Pancreas (tissue), 10 donors: ENCODE measurements at places on chromosomes 4 and X. TPM values are rescaled to one million over a fixed set of nuclear protein-coding genes. Genes with fewer than 3 reads are reported as not detected.

- DNase-seq = no peak
- H3K27me3 ChIP-seq = no peaks in the 10 kb centered on the region
- no peaks in the 10 kb centered on the region for H3K36me3 ChIP-seq
Measured at GRCh38 chr4:168433571-168433970, 46.7 kb downstream of the DDX60L start.

DNA sequence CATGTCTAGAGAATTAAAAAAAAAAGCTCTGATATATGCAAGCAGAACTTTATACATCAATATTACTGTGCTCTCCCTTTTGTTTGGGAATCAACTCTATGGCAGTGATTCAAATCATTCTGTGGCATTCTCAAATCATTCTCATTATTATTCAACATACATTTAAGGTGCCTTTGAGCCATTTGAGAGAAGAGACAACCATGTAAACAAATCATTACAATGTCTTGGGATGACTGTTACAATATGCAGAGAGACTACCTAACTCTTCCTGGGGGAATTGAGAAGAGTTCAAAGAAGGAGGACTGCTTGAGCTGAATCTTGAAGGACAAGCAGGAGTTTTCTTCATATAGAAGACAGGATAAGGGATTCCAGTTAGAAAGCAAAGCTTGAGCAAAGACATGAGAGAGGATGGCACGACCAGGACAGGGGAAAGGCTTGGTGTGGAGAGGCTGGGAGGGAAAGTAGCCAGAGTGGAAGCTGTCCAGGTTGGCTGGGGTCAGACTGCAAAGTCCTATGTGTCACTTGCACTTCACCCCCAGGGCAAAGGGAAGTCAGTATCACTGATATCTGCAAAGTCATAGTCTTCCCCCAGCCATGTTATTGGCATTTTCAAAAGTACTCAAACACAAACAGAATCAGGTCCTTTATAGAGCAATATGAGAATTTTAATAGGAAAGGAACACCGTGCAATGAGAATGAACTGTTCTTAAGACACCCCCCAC, 9.0 kb downstream of the SEC24D start:
- H3K27me3 ChIP-seq = no peaks in the 10 kb centered on the region
- H3K4me3 ChIP-seq = no peak overlapping the region
- no peaks in the 10 kb centered on the region for H3K36me3 ChIP-seq

DNA sequence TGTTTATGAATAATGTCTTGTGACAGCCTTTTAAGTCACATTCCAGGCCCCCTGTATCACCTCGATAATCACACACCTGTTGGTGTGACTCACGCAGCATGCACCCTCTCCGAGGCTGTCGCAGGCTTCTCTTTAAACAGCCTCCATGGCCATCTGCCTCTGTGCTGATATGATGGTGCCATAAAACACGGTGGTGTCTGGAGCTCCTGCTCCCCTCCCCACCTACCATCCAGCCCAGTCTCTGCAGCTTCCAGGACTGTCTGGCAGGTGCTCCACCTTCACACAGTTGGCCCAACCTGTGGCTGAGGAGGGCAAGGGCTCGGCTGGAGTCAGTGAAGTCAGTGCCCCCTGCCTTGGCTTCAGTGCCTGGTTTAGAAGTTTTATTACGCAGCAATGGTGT, 173.8 kb upstream of the RPL34 start:
- no peaks in the 10 kb centered on the region for H3K36me3 ChIP-seq
- H3K4me1 ChIP-seq = no peaks in the 10 kb centered on the region
- H3K27ac ChIP-seq = no peak overlapping the region

DNA sequence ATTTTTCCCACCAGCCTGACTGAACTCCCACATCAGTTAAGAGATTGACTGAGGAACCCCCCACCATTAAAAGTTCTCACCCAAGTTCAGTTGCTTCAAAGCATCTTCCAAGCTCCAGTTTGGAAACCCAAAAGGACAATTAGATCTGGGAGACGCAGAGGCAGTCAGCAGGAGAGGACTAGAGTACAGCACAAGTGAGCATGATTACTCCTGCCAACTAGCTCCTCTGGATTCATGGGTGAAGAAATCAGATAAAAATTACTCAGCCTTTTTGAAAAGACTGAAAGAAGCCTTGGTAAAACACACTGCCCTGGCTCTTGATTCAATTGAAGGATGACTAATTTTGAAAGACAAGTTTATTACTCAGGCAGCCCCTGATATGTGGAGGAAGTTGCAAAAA, 297.5 kb downstream of the ADAM29 start:
- no peak overlapping the region for H3K4me3 ChIP-seq
- H3K36me3 ChIP-seq = no peaks in the 10 kb centered on the region
- H3K27me3 ChIP-seq = no peaks in the 10 kb centered on the region
- no peak overlapping the region for H3K27ac ChIP-seq
- no peak for DNase-seq
- no peaks in the 10 kb centered on the region for H3K4me1 ChIP-seq

Gene ETDA
- total RNA-seq = not detected
